ENCODE measurements at places on chromosomes 13 and 19.

- no peak for DNase-seq
These were observed 7.1 kb downstream of the RFX2 start for GRCh38 chr19:6103217-6103644.

DNA sequence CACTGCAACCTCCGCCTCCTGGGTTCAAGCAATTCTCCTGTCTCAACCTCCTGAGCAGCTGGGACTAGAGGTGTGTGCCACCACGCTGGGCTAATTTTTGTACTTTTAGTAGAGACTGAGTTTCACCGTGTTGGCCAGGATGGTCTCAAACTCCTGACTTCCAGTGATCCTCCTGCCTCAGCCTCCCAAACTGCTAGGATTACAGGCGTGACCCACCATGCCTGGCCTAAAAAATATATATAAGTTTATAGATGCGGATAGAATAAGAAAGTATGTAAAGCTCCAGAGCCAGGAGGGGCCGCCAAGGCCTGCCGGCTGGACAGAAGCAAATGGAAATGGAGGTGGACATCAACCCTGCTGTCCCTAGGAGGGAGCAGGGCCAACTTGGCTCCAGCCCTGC lies 66.0 kb downstream of the COL4A1 start:
- DNase-seq: no peak

DNA sequence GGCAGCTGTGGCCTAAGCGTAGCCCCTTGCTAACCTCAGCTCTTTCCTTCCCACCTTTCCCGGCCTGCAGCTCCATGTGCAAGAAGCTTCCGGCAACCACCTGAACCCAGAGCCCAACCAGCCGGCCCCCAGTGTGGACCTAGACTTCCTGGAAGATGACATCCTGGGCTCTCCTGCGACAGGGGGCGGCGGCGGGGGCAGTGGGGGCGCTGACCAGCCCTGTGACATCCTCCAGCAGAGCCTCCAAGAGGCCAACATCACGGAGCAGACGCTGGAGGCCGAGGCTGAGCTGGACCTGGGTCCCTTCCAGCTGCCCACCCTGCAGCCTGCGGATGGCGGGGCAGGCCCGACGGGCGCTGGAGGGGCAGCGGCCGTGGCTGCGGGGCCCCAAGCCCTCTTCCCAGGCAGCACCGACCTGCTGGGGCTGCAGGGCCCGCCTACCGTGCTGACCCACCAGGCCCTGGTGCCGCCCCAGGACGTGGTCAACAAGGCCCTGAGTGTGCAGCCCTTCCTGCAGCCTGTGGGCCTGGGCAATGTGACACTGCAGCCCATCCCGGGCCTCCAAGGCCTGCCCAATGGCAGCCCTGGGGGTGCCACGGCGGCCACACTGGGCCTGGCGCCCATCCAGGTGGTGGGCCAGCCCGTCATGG lies 33.8 kb upstream of the EHD2 start:
- no peak for DNase-seq

- DNase-seq: no peak
These were observed 49.8 kb downstream of the CBY2 start for GRCh38 chr13:45751885-45752284.

GRCh38 chr19:21622920-21623319 lies 117.5 kb downstream of the ZNF429 start:
- DNase-seq: no peak

- DNase-seq: no peak
These were observed 6.9 kb downstream of the KANK3 start for GRCh38 chr19:8336072-8336569.

- no peak for DNase-seq
These were observed 99.6 kb upstream of the SGCG start for GRCh38 chr13:23081220-23081619.

DNA sequence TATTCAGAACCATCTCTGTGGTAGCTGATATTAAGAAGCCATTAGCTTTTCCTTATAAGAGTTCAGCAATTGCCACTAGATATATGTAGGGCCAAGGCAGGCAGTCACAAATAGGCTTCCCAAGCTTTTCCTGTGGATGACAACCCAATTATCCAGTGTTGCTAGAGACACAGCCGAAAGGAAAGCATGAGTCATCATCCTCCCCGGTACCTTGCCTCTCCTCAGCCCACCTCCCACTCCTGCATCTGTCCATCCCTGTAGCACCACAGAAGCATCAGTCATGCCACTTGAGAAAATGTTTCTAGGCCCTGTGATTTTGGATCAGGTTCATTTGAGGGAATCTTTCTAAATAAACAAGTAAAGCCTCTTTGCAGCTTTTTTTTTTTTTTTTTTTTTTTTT lies 204.3 kb downstream of the DNAJC15 start:
- DNase-seq: no peak

Measured in cortex of kidney (tissue), 1 donor.